ENCODE measurements at places on chromosomes 1 and 21.
A peak's percentile ranks its signal among the peaks of the same experiment; 100 is the strongest.

GRCh38 chr21:15405214-15405613, 324.6 kb upstream of the USP25 start:
- no peak for DNase-seq

DNA sequence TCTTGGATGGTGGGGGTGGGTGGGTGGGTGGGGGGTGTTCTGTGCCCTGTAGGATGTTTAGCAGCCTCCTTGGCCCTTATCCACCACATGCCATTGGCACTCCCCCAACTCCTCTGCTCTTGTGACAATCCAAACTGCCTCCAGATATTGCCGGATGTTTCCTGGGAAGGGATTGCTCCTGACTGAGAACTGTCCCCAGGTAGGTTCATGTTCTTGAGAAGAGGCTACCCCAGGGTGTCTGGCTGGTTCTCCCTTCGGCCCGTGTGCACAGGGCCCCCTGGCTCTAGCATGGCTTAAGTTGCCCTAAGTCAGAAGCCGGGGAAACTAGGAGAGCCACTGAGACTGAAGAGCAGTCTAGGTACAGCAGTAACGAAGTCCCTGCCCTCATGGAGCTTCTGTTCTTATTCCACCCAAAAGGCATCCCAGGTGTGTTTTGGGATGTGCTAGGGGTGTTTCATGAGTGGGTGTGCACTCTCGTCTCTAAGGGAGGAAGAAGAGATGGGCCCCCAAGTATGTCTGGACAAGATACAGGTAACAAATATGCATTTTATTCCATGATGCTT, 19.8 kb upstream of the THRAP3 start:
- DNase-seq, result no peak

DNA sequence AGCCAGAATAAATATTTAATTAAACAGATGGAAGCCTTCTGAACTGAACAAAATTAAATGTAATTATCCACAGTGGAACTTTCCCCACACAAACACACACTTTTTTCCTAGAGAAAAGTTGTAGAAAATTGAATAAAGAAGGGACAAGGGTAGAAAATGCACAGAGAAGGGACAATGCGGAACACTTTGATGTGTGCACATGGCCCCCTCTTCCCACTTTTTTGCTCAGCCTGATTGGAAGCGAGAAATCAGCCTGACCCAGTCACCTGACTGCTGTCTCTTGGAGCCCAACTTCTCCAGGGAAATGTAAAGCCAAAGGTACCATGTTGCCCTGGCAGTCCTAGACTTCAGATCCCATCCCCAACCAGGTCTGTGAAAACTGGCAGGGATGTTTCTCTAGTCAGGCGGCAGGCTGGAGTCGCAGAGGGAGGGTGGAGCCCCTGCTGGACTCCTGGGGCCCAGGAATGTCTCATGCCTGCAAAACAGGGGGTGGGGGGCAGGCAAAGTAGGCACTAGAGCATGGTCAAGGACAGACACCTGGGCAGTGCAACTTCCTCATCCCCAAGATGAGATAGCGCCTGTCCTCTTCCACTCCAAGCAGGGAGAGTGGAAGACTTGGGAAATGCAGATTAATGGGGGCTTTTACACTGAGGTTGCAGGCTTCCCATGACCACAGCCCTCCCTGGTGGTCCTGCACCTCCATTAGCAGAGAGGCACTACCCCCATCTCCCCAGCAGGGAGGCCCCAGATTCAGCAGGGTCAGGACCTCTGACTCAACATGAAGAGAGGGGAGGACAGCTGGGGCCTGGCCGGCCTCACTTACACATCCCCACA, 2.8 kb downstream of the CERS2 start:
- DNase-seq, result no peak

- no peak for DNase-seq
Measured at GRCh38 chr21:33232291-33233034, 2.7 kb downstream of the IFNAR2 start.

DNA sequence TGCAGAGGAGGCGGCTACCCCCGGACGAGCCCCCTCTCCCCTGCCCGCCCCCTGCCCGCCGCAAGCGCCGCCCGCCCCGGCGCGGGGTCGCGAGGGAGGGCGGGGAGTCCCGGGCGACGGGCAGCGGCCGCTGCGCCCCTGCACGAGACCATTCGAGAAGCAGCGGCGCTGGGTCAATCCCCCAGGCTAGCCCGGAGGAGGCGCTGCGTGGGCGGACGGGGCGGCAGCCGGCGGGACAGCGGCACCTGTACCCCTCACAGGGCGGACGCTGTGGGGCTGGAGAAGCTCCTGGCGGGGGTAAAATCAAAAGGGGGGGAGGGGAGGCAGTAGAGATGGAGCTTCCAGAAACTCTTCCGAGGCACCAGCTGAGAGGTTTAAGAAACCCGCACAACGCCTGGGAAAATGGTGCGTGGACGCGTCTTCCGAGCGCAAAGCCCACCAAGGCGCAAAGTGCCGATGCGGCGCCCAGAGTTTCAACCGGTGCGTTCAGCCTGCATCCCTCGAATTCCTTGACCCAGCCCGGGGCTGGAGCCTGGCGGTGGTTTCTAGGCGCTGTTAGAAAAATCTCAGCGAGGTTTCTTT, at the start of gene PLPPR5:
TSS of gene PLPPR5 (minus strand) at position 1 of the 582 bp plus-strand sequence. CDS start 190 bp downstream, outside the sequence.
- DNase-seq, result no peak

DNA sequence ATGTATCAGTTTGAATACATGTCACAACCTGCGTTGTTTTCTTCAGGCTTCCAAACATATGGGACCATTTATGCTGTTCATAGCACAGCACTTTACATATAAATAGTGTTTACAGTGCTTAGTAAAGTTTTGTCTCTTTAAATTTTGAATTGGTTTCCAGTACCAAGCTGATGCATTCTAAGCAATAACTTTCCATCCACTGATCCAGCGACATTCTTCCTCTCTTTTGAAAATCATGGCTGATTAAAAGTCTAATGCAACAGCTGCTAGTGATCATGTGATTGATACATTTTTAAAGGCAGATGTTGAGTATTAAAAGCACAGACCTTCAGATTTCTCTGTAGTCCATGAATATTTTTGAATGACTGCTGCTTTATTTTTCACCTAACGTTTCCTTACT, 154.9 kb downstream of the PTPRC start:
- DNase-seq, result no peak

GRCh38 chr1:22329148-22329515, 122.5 kb upstream of the ZBTB40 start:
- no peak for DNase-seq

- no peak for DNase-seq
Measured at GRCh38 chr21:42319851-42320572, 4.8 kb upstream of the TFF3 start.

DNA sequence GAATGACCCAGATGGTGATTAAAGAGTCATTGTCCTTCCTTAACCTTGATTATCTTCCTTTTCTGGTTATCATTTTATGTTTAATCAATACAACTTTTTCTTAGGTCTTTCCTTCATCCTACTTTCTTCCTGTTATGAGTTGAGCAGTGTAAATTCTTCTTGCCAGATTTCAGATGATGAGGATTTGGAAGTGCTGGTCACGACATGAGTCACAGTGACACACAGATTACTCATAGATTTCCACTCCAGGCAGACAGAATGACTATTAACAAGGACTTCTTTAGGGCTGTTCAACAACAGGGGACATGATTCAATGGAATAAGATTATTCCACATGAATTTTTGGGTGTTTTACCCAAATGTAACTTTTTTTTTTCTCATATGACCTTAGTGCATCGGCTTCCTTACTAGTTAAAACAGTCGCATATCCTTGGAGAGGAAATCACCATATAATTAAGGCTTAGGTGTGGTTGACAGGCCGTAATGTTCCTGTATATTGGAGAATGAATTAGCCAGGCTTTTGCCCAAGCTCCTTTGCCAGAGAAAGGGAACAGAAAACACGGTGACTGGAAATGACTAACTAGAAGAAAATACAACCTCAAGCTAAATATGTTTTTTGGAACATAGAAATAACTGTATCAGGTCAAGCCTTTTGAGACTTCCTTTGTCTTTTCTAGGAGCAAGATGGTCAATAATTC, 44.2 kb downstream of the PRRX1 start:
- DNase-seq, result no peak

GRCh38 chr1:153271711-153272110, 12.2 kb downstream of the LORICRIN start:
- no peak for DNase-seq

DNA sequence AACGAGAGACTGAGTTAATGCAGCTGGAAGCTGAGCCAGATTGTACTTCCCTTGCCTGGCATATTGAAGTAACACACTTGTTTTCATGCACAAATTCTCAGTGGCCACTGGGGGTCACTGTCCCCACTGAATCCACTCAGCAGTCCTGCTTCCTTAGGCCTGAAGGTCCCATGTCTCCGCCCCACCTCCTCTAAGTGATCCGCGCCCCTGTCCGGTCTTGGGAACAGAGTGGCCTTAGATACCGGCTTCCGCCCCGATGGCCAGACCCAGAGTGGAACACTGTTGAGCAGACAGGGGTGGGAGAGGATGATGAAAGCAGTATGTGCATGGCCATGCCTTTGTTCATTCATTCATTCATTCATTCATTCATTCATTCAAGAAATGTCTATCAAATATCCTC, 34.8 kb downstream of the CHAF1B start:
- peak; percentile 14 for DNase-seq

GRCh38 chr1:236209713-236210112, 67.4 kb downstream of the GPR137B start:
- DNase-seq, result no peak

- no peak for DNase-seq
Measured at GRCh38 chr21:39251326-39251725, 62.1 kb downstream of the BRWD1 start.

DNA sequence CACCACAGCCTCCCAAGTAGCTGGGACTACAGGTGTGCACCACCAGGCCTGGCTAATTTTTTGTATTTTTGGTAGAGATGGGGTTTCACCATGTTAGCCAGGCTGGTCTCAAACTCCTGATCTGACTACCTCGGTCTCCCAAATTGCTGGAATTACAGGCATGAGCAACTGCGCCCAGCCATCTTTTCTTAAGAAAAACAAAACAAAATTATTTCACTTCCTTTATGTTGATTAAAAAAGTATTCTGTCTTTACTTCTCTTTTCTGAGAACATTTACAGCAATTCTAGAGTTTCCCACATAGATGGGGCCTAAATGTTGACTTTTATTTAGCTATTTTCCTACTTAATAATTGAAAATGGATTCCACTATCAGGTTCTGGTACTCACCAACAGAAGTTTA, 17.3 kb upstream of the TMEM183A start:
- DNase-seq, result no peak

- no peak for DNase-seq
Measured at GRCh38 chr1:247335882-247336281, 4.2 kb upstream of the ZNF496 start.

GRCh38 chr1:24233684-24234600, 46.9 kb upstream of the IFNLR1 start:
- DNase-seq, result no peak

GRCh38 chr21:40587736-40588346, 259.1 kb downstream of the DSCAM start:
- DNase-seq, result no peak

- DNase-seq, result no peak
Measured at GRCh38 chr1:43002116-43002515, 43.4 kb upstream of the SLC2A1 start.

GRCh38 chr1:74504125-74504932, 8.1 kb downstream of the LRRC53 start:
- DNase-seq, result peak; percentile 33

GRCh38 chr1:92990828-92991227, 29.6 kb upstream of the DIPK1A start:
- no peak for DNase-seq

DNA sequence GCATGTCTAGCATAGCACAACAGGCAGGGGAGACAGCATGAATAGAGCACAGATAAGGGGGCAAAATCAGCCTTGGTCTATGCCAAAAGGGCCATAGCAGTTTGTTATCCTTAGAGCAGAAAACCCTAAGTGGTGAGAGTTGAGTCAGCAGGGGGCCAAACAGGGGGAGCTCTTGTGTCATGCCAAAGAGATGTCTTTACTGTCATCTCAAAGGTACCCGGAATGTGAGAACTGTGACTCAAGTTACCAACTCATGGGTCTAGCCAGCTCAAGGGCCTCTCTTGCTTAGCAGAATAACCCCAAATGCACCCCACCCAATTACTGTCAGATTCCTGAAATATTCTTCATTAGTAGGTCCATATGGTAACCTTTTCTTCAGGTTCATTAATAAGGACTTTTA, 45.9 kb upstream of the NRDC start:
- no peak for DNase-seq

DNA sequence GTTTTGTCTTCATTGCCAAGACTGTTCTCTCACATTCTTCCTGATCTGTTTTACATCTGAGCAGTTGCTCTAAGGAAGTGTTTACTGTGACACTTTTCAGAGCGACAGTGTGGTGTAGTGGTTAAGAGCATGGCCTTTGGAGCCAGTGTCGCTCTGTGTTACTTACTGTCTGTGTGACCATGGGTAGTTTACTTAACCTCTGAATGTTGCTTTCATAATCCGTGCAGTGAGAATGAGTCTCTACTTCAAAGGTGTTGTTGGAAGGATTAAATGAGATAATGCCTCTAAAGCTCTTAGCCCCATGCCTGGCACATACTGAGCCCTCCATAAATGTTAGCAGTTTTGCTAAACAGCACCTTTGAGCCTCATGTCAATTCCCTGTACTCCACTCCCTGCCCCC, 35.9 kb upstream of the ZFP69B start:
- no peak for DNase-seq

DNA sequence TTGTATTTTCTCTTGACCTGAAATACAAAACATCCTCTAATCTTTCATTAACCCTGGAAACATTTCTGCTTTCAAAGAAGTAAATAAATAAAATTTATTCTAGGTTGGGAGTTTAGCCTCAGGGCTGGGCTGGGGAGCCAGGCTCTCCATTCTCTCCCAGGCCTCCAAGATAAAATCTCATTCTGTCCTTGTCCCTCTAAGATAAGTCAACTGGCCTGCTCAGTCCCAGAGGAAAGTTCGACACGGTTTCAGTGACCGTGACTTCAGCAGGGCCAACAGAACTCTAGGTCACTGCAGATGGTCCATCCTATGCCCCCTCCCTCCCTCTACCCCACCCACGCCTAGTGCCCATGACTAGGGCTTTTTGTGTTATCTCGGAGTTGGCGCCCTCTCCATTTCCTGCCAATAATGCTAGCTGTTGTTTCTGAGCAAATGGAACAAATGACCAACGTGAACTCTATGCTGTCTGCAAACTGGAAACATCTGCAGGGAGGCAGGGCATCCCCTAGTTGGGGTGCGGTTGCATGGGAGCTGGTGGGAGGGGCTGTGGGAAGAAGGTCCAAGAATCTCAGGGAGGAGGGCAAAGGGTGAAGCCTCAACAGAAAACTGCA, 10.1 kb upstream of the ADORA3 start:
- DNase-seq, result no peak

GRCh38 chr1:38481871-38482826, 377.4 kb downstream of the RRAGC start:
- no peak for DNase-seq

DNA sequence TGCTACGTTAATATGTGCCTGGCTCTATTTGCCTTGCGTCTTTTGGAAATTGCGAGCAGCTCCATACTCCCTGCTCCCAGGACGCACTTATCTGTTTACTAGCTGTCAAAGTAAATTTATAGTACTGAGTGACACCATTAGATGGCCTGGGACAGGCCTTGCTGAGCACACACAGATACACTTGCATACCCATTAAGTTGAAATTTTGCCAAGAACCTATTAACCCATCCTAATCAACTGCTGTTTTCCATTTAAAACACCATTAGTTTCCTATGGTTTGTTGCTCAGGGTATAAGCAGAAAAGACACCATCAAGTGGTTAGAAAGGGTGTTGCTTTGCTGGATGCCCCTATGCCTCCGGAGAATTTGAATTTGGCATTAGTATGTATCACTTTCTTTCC, 187.3 kb downstream of the SLC44A5 start:
- no peak for DNase-seq

GRCh38 chr1:69947837-69948236, 257.5 kb downstream of the LRRC40 start:
- DNase-seq, result no peak

- no peak for DNase-seq
Measured at GRCh38 chr1:32759521-32759981, 57.0 kb upstream of the SYNC start.

All from DMS79 treated with DMSO at 0.1 percent for 48 hours (cell line).